ENCODE measurements at places on chromosomes 12 and 14.

DNA sequence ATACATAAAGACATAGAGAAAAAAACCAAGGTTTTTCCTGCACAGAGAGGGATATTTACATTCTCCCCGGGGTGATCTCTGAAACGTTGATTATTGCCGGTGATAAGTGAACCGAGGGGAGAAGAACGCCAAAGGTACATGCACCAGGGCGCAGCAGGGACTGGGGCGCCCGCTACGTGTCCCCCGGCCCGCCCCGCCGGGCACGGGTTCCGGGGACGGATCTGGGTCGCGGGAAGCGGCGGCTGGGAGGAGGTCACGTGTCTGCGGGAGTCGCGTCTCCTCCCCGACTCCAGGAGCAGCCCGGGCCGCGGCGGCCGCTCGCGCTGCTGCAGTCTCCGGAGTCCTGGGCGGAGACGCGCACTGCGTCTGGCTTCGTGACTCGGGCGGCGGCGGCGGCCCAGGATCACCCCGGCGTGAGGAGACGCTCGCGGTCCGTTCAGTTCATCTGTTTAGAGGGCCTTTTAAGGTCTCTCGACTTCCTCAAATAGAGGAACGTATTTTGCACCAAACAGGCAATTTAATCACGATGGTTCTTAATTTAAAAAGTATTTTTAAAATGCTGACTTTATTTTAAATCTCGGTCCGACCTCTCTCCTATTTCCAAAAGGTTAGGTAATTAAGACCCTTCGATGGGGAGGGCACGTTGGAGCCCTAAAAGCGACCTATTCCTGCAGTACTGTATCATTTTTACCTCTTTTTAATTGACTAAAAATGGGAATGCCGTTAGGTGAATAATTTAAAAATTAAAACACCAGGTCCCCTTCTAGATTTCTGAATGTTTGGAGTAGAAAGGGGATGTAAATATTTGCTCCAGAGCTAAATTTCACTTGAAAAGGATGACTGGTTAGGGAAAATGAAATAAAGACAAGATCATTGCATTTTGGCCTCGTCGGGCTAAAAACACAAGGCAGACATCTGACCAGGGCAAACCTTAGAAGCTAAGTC, 1.8 kb upstream of the BHLHE41 start:
- no peak for DNase-seq

- no peak for DNase-seq
Observed at GRCh38 chr14:106228541-106229158, 702.3 kb downstream of the TMEM121 start.

GRCh38 chr12:125856896-125857295, 791.7 kb downstream of the AACS start:
- DNase-seq = no peak

GRCh38 chr14:39033371-39033770, 69.7 kb downstream of the SEC23A start:
- no peak for DNase-seq

- DNase-seq = no peak
Observed at GRCh38 chr12:3538466-3539030, 47.5 kb downstream of the PRMT8 start.

GRCh38 chr14:55116246-55117030, 12.6 kb upstream of the LGALS3 start:
- no peak for DNase-seq

Measured in NCI-H1694 treated with DMSO at 0.1 percent for 48 hours (cell line).